ENCODE measurements at places on chromosomes 1 and 21.

GRCh38 chr1:214463596-214463995 lies 87.8 kb downstream of the PTPN14 start:
- DNase-seq: no peak

GRCh38 chr1:80248886-80249285 lies 1242.4 kb upstream of the ADGRL4 start:
- DNase-seq: no peak

- peak; percentile 33 for DNase-seq
Observed at GRCh38 chr1:66336641-66336990, 197.3 kb upstream of the SGIP1 start.

GRCh38 chr1:54275349-54275748 lies 75.4 kb downstream of the MRPL37 start:
- no peak for DNase-seq

- no peak for DNase-seq
Observed at GRCh38 chr1:81443288-81443687, 357.4 kb upstream of the ADGRL2 start.

DNA sequence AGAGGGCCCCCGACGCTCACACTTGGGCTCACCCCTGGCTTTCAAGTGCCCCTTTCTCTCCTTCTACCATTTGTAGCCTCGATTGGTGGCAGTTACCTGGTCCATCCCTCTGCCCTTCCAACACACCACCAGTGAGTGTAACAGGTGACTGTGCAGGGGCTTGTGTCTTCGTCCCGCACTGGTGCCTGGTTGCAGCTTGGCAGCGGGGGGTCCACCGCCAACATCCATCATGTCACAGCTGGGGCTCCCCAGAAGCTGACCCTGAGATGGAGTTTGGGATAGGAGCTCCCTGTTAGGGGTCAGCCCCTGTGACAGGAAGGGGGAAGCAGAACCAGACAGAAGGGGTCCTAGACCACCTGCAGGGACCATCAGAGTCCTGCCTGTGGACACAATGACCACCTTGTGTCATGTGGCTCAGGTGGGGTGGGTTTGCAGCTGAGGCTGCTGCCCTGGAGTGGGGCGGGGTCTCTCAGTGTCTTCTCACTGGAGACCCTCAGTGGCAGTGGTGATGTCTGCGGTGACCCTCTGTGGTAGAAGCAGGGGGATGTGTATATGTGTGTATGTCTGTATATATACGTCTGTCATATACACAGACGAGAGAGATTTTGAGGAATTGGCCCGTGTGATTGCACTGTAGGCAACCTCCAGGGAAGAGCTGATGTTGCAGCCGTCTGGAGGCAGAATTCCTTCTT lies 3.6 kb upstream of the CALML6 start:
- DNase-seq: no peak

GRCh38 chr1:202540014-202540413 lies 170.2 kb downstream of the SYT2 start:
- no peak for DNase-seq

- DNase-seq: peak; percentile 52
Observed at GRCh38 chr1:156119503-156120209, 5.1 kb downstream of the LMNA start.

DNA sequence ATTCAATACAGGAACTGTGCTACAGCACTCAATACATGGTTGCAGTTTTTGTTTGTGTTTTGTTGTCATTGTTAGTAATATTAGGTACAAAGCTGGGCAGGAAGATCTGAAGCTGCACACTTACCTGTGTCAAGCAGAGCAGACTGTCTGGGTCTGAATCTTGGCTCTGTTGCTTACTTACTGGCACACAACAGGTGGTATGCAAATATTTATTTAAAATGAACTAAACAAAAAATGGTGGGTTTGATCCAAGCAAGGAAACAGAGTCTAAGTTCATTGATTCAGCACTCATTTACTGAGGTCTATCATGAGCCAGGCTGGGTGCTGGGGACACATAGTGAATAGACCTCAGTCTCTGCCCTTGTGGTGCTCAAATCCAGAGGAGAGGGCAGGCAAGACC lies 230.4 kb downstream of the OMA1 start:
- no peak for DNase-seq

- peak; percentile 68 for DNase-seq
Observed at GRCh38 chr21:29376556-29376955, 77.8 kb downstream of the BACH1 start.

- no peak for DNase-seq
Observed at GRCh38 chr1:31082385-31082784, 16.9 kb upstream of the PUM1 start.

- DNase-seq: no peak
Observed at GRCh38 chr1:54220004-54220811, 20.2 kb downstream of the MRPL37 start.

GRCh38 chr1:85339656-85340399 lies 63.4 kb upstream of the BCL10 start:
- no peak for DNase-seq

DNA sequence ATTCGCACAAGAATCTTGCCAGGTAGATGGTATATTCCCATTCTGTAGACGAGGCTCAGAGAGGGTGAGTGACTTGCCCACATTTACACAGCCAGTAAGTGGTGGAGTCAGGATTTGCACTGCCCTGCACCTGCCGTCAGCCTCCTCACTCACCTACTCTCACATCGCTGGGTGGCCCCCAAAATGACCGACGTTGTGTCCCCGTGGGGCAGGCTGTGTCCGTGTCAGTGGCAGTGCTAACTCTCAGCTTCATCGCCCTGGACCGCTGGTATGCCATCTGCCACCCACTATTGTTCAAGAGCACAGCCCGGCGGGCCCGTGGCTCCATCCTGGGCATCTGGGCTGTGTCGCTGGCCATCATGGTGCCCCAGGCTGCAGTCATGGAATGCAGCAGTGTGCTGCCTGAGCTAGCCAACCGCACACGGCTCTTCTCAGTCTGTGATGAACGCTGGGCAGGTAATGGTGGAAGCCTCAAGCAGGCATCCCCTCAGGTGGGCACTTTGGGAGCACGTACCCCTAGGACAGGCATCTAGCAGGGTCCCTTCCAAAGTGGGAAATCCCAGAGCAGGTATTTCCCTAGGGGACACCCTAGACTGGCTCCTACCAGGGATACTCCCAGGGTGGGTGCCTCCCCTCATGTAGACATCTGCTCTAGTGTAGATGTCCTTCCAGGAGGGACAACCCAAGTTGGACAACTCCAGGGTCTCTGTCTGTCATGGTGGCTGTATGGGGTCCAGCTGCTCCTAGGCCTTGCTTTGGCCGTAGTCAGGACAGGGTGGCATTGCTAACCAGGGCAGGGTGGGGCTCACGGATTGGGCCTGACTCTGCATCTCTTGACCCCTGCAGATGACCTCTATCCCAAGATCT lies 3.4 kb downstream of the HCRTR1 start:
- peak; percentile 2 for DNase-seq

DNA sequence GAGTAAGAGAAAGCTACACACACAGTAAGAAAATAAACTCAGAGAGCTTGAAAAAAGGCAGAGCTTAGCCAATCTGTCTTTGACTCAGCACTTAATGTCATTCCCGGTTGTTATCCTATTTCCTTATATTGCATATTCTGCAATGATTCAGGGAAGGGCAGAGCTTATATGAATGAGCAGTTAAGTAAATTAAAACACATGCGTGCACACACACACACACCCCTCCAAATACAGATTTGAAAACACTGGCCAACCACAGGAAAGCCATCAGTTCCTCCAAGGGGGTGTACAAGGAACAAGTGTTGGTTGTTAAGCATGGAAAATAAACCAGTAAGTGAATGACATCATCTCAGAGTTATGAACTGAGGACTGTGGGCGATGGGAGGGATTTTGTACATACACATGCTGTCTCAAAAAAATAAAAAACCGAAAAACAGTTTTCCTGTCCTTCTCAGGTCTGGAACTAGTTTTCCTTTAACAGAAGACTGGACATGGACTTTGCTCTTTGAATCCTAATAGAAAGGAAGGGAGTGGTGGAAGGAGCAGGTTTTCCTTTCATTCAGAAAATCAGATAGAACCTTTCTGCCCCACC lies 1.0 kb downstream of the IQGAP3 start:
- no peak for DNase-seq

DNA sequence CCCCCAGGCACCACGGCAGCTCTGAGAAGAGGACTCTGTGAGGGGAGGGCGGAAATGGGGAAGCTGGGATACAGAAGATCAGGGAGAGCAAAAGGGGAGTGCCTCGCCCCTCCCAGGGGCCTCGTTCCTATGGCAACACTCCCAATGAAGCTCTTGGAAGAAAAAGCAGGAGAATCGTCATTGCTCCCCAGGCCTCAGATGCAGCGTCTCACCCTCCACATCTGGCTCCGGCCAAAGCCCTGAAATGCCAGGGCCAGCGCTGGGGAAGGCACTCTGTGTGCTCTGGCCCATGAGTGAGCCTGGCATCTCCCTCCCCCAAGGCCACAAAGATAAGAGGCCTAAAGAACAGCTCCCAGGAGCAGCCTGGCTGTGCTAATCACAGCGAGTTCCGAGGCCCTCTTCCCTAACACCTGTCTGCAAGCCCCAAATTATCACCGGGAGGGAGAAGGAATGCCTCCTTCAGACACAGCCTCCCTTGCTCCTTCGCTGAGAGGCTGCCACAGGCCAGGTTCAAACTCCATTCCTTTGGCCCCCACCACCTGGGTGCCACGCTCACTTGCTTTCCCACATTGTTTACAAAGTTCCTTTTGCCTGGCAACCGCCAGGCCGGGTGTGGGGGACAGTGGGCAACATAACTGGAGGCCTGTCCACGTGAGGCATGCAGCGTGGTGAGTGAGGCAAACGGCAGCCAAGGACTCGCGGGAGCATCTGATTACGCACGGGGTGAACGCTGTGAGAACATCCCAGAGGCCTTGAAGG lies 27.8 kb downstream of the ECE1 start:
- no peak for DNase-seq

GRCh38 chr1:107496002-107496401 lies 355.2 kb downstream of the NTNG1 start:
- DNase-seq: no peak

DNA sequence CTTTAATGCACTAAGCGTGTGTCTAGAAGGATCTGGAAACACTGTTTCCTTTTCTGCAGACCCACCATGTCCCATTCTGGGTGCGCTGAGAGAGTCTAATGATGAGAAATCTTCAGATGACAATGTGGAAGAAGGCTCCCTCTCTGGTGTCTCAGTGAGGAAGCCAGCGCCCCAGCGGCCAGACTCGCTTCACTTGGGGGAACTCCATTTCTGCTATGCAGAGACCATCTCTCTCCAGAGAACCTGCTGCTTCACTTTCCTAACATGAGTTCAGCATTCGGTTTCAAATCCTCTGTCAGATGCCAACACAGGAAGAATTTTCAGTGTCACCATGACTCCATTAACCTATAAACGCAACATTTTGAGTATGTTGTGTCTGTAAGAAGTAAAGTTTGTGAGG lies 121.8 kb downstream of the SYF2 start:
- DNase-seq: no peak

DNA sequence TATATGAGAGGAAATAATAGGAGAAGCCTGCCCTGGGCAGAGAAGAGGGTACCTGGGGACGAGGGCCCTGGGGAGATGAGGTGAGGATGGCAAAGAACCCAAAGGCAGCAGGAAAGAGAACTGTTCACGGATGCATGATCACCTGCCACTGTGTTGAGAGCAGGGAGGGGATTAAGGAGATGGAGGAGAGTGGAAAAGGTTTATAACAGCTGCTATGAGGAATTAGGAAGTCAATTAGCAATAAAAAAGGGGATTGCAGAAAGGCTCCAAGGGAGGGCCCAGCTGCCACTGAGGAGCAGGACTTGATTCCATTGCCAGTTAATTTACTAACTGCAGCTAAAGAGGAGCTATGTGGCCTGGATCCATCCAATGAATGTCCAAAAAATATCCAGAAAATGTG lies 61.1 kb downstream of the GFI1 start:
- no peak for DNase-seq

GRCh38 chr1:200354243-200354642 lies 55.6 kb downstream of the ZNF281 start:
- DNase-seq: no peak

- no peak for DNase-seq
Observed at GRCh38 chr1:64039390-64039926, 164.0 kb upstream of the UBE2U start.

DNA sequence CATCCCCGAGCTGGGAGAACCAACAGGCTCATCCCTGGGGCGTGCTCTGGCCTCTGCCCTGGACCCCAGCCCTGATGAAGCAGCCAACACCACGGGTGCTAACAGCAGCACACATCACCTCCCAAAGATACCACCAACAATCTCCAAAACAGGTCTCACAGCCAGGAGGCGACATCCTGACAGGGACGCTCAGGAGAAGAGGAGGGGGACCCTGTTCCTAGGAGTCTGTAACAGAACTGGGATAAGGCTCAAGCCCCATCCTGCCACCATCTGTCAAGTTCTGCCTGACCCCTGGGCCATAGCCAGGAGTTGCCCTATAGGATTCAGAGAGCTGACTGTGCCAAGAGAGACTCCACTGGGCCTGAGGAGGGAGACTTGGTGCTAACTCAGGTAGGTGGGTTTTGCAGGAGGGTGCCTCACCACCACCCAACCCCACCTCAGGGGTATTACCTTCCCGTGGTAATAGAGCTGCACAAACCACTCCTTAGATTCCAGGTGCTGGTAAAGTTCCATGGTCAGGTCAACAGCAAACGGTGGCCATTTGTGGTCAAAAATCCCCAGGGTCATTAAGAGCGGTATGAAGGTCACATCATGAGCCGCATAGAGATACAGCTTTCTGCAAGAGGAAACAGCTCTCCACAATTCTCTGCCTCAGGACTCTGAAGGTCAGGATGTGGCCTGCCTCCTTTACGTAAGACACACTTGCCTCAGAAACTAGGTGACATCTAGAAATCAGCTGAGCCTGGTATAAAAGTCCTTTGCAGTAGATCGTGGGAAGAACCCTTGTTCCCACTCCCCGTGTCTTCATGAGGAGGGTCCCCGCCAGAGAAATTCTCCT lies 22.3 kb downstream of the ACP6 start:
- peak; percentile 41 for DNase-seq

GRCh38 chr1:92623187-92623778 lies 136.6 kb upstream of the GFI1 start:
- DNase-seq: no peak

DNA sequence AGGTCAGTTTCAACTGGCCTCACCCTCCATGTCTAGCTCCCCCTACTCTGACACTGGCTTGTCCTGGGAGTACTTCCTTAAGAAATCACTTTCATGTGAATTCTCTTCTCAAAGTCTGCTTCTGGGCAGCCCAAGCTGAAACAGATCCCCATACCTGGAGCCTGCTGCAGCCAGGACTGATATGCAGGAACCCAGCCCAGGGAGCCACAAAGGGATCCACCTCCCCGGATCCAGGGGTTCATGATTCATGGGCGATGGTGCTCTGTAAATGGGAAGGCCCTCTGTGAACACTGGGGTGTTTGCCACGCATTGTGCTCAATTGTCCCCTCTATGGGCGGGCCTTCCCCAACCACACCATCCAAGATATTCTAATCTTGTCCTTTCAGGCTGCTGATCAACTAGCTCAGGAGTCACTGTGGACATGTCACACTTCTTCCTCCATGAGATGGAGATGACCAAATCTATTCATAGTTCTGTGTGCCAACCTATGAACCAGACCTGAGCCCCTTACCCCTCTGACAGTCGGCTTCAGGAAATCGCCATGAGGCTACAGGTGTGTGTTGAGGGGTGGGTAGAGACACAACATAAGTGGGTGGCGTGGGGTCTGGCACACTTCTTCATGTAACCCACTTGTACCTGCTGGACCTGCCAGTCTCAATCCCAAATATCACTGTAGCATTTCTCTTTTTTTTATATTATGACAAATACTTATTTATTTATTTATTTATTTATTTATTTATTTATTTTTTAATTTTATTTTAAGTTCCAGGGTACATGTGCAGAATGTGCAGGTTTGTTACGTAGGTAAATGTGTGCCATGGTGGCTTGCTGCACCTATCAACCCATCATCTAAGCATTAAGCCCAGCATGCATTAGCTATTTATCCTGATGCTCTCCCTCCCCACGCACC lies 41.8 kb downstream of the RUNX3 start:
- no peak for DNase-seq
